ENCODE measurements at places on chromosomes 2 and 18.

- no peak for DNase-seq
Observed at GRCh38 chr2:53654396-53654795, 113.2 kb upstream of the CHAC2 start.

- DNase-seq, result no peak
Observed at GRCh38 chr18:51229328-51229727, 31.8 kb upstream of the MEX3C start.

- no peak for DNase-seq
Observed at GRCh38 chr2:568639-569235, 108.5 kb downstream of the TMEM18 start.

DNA sequence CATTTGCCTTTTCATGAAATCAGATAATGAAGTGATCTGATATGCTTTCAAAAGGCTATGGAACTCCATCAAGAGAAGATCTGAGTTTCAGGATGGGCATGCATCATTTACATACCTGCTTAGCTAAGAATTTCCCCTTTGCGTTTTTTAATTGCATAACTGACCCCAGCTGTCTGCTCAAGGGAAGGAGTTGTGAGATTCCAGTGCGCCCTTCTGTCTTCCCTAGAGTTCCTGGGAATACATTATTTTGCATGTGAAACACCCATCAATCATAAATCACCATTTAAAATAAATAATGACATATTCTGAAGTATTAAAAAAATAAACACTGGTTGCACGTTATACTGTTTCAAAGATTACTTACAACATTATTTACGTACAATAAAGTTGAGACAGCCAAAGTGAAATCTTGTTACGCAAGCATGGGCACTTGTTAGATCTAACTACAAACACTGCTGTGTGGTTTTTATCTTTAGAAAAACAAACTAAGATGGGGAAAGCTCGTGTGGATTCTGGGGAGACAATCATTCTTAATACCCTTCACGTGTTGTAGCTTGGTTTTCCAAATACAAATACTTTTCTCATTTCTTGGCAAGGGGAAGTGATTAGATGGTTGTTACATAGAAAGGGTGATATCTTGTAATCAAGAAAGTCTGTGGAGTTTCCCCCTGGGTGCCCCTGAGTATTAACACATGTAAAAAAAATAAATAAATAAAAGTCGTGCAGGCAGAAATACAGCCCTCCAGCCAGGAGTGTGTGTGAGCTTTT is 125.7 kb upstream of the LMAN1 start:
- DNase-seq, result peak; percentile 97

GRCh38 chr2:209696836-209697711 is 74.6 kb upstream of the UNC80 start:
- DNase-seq, result peak; percentile 52

DNA sequence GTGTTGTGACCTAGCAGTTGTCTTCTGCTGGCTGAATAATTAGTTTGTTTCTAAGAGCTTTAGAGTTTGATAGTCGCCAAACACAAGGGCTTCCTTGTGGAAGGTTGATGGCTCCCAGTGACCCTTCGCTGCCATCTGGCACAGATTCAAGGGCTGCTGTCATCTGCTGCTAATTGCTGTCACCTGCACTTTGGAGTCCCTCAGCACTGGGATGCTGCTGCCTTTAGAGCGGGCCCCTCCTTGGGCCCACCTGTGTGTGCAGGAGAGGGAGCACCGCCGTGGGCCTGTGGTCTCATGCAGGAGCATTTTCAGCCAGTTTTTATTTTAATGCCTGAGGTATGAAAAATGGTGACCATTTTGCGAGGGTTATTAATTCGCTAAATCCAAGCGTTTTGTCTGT is 154.0 kb upstream of the NFATC1 start:
- DNase-seq, result no peak

GRCh38 chr2:206920951-206921350 is 18.4 kb upstream of the CPO start:
- DNase-seq, result no peak

DNA sequence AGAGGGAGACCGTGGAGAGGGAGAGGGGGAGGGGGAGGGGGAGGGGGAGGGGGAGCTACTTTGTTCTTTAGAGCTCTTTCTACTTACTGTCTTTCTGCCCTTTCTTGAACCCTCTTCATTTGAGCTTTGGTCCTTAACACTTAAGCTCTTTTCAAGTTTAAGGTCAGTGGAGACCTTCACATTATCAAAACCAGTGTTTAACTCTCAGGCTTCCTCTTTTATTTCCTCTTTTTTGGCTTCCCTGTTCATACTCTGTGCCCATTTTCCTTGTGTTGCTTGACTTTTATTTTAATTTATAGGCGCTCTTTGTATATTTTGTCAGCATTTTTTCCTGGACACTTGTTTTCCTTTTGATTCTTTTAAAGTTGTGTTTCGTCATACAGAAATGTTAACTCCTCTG is 37.1 kb downstream of the ACSL3 start:
- DNase-seq, result no peak

- no peak for DNase-seq
Observed at GRCh38 chr2:45691171-45691999, 39.9 kb downstream of the PRKCE start.

GRCh38 chr2:236644502-236644911 is 74.9 kb downstream of the ACKR3 start:
- DNase-seq, result no peak

DNA sequence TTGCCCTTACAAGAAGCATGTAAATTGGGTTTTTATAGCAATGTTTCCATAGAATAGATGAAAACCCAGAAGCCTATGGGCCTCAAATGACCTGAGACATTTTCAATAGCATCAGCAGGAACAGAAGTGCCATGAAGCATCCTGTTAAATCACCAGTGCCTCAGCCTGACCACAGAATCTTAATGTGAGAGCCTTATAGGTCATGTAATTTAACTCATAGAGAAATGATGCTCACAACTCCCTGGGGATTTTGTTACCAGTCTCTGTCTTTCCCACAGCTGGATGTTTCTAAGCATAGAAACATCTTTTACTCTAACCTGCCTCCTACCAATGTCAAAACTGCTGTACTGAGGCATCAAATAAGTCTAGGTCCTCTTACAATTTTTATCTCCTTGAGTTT is 295.8 kb upstream of the ACVR2A start:
- DNase-seq, result no peak

- no peak for DNase-seq
Observed at GRCh38 chr2:191115391-191115790, 35.4 kb downstream of the STAT4 start.

- DNase-seq, result no peak
Observed at GRCh38 chr18:3059272-3059671, 46.3 kb upstream of the LPIN2 start.

- no peak for DNase-seq
Observed at GRCh38 chr18:47911877-47912276, 18.6 kb downstream of the SMAD2 start.

DNA sequence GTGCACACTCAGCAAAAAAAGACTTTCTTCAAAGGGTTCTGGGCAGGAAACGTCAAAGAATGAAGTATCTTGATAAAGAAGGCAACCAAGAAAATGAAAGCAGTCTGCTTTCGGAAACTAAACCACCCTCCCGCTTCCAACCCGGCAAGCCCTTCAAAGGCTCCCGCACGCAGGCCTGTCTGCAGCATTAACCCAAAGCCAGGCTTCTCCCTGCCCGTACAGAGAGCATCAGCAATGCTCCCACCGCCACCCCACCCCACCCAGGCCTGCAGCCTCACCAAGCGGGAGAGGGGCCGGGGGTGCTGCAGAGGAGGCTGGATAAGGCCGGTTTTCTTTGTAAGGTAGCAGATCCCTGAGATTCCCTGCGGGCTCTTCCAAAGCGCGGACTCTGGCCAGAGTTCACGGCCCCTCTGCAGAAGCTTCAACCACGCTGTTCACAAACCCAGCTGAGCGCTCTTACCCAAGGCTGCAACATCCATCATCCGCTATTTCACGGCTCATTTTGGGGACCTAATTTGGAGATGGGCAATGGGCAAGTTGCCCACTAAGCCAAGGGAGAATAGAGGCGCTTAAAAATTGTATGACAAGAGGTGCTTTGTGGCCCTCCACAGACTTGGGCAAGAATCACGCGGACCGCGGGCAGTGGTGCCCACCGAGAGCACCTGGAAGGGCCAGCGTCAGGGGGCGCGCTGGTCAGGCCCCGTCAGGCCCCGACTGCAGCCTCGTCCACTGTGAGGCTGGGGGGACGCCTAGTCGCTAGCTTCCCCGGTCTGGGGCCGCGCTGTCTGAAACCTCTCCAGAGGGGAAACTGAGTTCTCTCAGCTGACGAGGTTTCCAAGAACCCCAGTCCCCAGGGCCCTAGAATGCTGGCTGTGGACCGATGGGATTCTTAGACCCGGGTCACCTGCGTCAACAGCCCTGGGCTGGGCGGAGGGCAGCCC is 225.4 kb upstream of the ID2 start:
- DNase-seq, result no peak

GRCh38 chr2:148967578-148967977 is 70.9 kb upstream of the LYPD6B start:
- no peak for DNase-seq

- DNase-seq, result no peak
Observed at GRCh38 chr2:240095556-240096523, 40.3 kb downstream of the COPS9 start.

- no peak for DNase-seq
Observed at GRCh38 chr2:200654823-200655222, 69.0 kb downstream of the AOX1 start.

- no peak for DNase-seq
Observed at GRCh38 chr2:157971702-157972101, 95.6 kb upstream of the ACVR1 start.

DNA sequence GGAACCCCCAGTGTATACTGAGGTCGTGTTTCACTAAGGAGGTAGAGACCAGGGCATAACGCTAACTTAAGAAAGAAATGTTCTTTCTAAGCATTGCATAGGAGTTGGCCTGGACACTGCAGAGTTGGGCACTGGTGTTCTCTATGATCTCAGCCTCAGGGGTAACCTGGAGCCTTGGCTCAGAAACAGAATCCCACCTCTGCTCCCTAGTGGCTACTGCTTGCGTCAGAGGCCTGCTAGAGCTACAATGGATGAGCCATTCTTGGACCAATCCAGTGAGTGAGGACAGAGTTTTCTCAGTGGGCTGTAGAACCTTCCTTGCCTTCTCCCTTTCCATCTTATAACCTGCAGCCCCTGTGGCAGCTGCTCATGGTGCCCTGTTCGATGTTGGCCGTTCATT is 324.4 kb upstream of the CELF4 start:
- no peak for DNase-seq

DNA sequence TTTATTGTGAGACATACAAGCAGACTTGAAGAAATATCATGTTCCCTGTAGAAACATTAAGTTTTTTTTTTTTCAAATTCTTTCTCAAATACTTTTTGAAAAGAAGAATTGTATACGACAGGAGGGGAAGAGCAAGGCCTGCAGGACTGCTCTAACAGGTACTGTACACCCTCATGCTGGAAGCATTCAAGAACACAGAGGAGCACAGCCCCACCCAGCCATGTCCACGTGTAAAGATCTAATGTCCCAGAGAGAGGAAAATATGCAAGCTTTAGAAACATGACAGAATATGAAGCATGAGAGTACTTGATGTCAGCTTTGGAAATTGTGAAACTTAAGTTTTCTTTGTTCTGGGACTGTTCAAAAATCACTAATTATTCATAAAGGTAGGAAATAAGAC is 191.6 kb downstream of the TTC32 start:
- no peak for DNase-seq

DNA sequence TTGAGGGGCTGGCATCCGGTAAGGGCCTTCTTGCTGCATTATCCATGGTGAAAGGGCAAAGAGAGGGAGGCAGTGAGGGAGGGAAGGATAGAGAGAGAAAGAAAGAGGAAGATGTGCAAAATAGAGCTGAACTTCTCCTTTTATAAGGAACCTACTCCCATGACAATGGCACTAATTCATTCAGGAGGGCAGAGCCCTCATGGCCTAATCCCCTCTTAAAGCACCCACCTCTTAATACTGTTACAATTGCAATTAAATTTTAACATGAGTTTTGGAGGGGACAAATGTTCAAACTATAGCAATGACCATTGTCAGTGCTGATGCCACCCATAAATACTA is 60.2 kb downstream of the CXCR4 start:
- no peak for DNase-seq

GRCh38 chr18:6313415-6313814 is 101.3 kb downstream of the L3MBTL4 start:
- DNase-seq, result no peak

DNA sequence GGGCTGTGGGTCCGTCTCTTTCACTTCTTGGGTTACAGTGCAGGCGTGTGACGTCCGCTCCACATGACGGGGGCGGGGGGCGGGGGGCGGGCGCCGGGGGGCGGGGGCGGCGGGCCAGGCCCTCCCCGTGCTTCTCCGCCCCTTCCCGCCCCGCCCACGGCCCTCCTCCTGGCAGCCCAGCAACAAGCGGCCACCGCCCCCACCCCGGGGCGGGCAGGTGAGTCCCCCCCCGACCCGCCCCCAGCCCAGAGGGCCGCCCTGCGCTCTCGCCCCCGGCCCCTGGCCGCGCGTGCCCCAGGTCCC is 3.6 kb downstream of the ZNF516 start:
- DNase-seq, result peak; percentile 65

DNA sequence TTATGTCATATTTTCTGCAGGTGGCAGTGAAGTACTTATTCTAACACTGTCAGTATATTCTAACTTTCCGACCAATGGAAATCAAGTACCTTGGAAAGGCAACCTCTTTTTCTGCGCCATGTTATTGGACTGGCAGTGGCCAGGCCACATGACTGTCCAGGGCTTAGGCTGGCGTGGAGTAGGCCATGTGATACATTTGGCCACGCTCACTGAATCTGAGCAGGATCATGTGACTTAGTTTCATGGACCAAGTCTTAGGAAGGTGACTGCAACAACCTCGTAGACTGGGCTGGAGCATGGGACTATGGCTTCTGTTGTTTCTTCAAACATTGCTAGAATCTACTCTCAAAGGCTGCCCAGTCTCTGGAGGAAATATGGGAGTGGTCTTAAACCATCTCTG is 60.4 kb upstream of the HAAO start:
- no peak for DNase-seq
